ENCODE measurements at places on chromosomes 3 and 15.

DNA sequence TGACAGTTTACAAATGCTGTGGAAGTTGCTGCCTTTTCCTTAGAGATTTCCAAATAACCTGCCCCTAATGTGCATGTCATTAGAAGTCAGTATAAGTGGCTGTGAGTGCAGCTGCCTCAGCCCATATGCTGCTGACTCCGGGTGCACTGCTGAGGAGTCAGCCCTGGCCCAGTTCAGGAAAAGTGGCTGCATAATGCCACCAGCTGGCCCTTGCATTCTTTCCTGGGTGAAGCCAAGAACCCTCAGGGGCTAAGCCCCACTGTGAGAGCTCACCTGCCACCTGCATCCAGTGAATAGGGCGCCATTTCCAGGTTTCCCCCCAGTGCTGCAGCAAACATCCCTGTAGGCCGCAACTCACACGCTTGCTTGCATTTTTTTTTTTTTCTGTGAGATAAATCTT is 139.9 kb downstream of the TJP1 start:
- peak; percentile 23 for DNase-seq

DNA sequence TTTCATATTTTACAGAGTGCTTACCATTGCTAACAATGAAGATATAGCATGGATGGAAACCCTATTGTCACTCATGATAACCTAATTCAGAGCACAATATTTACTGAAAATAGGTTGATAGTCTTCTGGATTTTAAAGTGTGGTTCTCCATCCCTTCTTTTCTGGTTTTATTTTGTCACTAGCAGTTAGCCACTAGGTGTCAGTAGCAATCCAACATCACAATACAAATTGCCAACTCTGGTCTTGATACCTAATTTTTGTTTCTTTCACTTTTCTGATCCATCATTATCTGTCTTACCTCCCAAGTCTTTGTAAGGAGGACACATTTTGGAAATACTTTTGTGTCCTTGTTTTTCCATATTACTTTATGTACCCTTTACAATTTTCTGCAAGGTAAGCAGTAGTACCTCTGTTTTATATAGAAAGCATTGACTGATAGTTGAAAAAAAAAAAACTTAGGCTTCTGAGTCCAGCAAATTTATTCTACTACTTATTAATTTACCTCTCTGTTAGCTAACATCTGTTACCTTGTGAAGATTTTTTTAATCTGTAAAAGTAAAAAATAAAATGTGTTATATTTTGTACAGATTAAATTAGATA is 28.3 kb upstream of the CRYBG3 start:
- peak; percentile 81 for DNase-seq

DNA sequence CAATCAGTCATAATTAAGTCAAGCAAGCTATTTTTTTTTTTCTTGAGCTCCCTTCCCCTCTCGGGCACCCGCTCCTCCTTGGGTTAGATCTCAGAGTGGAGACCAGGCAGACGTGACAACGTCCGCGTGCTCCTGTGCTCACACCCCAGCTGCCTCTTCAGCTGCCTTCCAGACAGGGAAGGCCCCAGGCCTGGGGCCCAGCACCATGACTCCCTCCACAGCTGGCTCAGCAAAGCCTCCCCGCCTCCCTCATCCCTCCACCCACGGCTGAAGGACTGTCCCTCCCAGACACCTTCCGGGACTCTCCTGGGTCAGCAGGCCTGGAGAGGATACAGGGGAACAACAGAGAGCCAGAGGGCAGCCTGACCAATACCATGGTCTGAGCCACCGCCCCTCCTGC is 87.9 kb upstream of the LINGO1 start:
- DNase-seq, result no peak

GRCh38 chr15:101348015-101348414 is 53.0 kb upstream of the SNRPA1 start:
- no peak for DNase-seq

DNA sequence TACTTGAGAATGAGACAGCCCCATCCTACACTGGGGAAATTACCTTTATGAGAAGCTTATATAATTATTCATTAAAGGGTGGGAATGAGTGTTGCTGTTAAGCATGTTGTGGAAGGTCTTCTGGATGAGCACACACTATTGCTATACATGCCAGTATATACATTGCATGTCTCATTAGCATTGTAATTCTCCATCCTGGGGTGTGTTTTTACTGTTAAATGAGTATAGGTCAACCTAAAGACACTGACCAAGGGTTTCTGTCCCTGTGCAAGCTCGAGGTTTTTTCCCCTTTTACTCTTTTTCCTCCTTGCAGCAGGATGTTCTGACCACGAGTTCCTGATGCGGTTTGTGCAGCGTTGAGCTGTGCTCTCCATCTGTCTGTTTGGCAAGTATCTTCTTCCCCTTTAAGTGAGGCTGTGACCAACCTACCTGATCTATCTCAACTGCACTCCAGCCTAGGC is 7.2 kb upstream of the IVD start:
- no peak for DNase-seq

GRCh38 chr3:138971766-138972320 is 24.8 kb downstream of the FOXL2NB start:
- peak; percentile 74 for DNase-seq

DNA sequence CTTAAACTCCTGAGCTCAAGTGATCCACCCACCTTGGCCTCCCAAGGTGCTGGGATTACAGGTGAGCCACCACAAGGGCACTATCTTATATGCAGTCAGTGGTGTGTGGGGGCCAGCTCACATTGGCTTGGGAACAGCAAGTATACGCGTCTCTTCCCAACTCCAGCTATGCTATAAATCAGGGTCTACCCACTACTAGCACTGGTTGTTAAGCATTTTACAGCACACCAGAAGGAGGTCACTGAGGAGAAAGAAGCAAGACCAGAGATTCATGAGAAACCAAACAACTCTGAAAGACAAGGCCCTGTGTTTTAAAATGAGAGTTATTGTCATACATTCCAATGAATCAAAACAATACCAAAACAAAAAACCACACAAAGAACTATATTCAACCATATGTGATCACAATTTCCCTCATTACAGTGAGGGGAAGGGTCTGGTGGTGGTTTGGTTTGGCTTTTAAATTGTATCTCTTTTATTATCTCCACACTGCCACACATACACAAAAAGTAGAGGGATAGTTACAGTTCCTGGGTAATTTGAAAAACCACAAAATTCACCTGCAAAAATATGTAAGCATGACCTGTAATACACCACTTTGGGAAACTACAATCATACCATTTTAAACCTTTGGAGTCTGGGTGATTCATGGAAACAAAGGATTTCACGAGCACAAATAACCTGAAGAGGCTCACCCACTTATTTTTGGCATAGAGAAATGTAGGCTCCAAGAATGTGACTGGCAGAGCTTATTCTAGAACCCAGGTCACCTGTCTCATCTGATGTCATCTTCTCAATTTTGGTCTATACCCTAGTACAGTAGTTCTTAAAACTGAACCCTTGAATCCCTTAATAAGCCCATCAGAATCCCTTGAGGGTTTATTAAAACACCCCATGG is 5.2 kb downstream of the MAGI1 start:
- DNase-seq, result no peak

GRCh38 chr3:97037294-97037943 is 223.0 kb downstream of the EPHA6 start:
- no peak for DNase-seq

- DNase-seq, result no peak
Measured at GRCh38 chr15:100216182-100216581, 125.6 kb downstream of the ADAMTS17 start.

GRCh38 chr3:99795573-99795972 is 22.1 kb upstream of the CMSS1 start:
- DNase-seq, result no peak

DNA sequence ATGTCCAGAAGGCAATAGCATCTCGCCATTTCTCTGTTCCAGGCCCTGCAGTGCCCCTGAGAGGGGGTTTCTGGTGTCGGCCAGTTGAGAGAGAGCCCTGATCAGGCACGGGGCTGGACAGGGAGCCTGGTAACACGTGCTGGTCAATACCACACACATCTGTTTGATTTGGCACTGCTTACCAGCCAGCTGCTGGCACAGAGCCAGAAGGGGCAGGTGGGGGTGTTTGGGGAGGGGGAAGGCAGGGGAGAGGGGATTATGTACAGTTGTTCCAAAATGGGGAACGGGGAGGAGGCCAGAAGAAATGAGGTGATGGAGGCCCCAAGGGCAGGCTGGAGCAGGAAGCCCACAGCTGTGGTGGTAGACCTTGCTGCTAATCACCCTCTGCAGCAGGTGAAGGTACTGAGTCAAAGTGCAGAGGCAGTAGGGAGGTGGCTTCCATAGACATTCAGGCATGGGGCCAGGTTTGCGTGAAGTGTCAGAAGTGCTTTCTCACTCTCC is 153.5 kb upstream of the LPP start:
- DNase-seq, result no peak

- DNase-seq, result no peak
Measured at GRCh38 chr3:142098964-142099363, 50.4 kb downstream of the TFDP2 start.

DNA sequence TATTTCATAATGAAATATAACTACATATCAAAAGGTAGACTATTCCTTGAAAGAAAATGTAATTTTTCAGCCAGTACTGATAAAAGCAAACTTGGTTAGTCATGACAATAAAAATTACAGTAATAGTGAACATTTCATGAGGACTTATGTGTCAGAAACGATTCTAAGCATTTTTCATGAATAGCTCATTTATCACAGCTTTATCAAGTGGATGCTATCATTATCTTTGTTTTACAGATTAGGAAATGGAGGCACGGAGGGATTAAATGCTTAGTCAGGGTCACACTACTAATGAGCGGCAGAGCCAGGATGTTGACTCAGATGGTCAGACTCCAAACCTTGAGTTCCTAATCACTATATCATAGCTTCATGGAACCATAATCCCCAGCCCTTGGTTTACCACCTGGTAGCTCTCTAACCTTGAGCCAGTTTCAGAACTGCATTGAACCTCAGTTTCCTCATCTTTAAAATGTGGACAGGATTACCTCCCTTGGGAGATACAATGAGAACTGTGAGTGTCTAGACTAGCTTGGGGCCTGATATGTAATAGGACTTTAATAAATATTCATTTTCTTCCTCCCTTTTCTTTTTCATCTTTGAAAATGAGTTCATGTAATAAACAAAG is 85.4 kb downstream of the TNIK start:
- no peak for DNase-seq

DNA sequence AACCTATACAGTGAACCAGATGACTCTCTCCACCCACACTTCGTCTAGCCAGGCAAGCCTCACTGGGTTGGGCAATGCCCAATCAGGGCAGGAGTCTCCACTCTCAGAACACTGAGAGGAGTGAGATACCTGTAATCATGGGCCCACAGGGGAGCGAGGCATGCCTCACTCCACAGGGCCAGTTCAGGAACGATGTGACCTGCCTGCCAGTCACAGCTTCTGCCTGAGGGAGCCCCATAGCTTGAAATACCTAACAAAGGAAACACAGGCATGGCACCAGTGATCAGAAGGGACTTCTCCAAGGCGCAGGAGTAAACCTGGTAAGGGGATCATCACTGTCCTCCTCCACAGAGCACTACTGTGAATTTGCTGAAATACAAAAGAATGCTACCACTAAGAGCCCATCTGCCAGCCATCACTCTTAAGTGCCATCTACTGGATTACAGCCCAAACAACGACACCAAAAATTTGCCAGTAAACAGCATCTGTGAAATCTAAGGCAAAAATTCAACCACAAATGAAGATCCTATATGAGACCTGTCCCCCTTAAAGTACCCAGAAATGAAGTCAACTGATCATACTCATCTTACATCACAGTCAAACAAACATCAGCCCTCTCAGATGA is 689.9 kb upstream of the SEMA6D start:
- DNase-seq, result peak; percentile 81

DNA sequence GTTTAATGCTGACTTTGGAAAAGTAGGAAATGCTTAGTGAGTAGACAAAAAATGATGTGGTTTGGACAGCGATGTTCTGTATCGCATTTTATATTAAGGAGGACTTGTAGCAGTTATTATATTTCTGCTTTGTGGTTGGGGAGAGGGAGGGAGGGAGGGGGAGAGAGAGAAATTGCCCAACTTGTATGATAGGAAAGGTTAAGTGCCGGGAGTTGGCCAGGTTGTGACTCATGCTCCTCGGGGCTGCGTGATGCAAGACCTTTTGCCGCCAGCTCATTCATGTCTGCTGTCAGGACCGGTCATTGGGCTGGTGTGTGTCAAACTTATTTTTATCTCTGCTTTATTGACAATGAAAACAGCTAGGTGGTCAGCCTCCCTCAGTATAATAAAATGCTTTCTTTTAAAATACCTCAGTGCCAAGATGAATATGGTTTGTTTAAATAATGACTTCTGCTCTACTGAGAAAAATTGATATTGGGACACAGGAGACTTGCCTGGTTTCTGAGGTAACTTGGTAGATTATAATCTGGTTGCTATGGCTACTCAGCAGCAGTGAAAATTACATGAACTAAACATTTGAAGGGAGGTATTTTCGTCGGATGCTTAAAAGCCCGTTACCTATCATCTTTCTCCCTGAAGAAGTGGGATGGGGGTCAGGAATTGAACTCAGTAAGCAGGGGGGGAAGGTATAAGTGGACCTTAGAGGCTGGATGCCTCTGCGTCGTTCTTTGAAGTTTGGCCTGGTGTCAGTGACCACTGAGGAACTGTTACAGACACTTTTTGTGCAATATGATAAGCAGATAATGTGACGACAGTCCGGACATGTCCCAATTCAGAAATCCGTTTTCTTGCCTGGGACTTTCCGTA is 90.7 kb downstream of the FNDC3B start:
- DNase-seq, result no peak

DNA sequence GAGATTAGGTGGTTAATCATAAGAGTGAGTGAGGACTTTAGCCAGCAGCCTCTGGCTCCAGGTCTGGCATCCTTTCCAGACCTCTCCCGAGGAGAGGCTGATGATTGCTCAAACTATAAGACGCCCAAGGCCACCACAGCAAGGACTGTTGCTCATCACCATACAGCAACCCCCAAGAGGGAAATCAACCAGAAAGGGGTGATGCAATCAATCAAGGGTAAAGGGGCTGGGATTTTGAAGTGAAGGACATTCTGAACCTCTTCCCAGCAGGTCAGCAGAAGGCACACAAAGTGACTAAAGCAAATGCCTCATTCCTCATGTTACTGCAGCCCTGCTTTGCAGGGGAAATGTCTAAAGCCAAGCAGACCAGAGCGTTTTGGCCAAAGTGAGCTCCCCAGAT is 247.3 kb upstream of the IGF1R start:
- DNase-seq, result no peak

- DNase-seq, result no peak
Measured at GRCh38 chr3:47347217-47347801, 33.5 kb upstream of the PTPN23 start.

GRCh38 chr3:50572158-50572557 is 2.8 kb downstream of the HEMK1 start:
- peak; percentile 20 for DNase-seq
